Stimulated activated CD8-positive, alpha-beta memory T cell treated with anti-CD3 and anti-CD28 coated beads, Interleukin-7, amount 100 ng/mL, for 1 hour (primary cell): ENCODE measurements at places on chromosomes 12 and 14.

DNA sequence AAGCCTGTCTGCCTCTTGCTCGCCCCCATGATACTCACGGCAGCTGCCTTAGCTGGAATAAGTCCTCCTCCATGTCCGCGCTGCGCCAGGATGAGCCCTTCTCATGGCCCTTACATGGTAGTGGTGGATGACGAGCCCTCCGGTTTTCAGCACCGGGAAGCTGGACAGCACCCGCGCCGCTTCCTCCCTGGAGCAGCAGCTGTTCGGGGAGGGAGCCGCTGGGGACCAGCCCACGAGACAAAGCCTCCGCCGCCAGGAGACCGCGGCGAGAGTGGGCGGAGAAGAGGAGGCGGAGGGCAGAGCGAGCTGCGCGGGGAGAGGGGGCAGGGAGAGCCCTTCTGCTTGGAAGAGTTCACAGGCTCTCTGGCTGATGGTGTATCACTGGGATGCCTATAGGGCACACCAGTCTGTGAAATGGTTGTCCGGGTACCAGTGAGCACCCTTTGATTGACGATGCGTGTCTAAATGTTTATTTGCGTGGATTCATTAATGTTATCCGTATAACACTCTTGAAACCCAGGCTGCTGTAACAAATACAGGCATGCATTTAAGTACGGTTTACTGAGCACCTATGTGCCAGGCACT lies at the start of gene SVOP:
TSS of gene SVOP (minus strand) at position 273 of the 585 bp plus-strand sequence. CDS start at position 73, 200 bp downstream.
- no peak for DNase-seq

DNA sequence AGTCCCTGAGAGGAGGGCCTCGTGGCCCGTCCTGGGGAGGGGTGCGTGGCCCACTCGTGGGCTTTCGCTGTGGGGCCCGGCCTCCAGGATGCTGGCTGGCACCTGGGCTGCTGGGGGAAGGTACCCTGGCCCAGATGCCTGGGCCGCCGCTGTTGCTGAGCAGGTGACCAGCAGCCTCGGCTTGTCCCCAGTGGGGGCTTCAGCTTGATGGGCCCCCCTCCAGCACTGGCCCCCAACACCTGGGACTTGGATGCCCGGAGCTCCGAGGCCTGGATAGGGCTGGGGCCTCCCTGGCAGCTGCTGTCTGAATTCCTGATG lies 10.8 kb downstream of the KIF26A start:
- DNase-seq: no peak

GRCh38 chr12:132153501-132154340 lies 9.5 kb downstream of the NOC4L start:
- peak; percentile 42 for DNase-seq

DNA sequence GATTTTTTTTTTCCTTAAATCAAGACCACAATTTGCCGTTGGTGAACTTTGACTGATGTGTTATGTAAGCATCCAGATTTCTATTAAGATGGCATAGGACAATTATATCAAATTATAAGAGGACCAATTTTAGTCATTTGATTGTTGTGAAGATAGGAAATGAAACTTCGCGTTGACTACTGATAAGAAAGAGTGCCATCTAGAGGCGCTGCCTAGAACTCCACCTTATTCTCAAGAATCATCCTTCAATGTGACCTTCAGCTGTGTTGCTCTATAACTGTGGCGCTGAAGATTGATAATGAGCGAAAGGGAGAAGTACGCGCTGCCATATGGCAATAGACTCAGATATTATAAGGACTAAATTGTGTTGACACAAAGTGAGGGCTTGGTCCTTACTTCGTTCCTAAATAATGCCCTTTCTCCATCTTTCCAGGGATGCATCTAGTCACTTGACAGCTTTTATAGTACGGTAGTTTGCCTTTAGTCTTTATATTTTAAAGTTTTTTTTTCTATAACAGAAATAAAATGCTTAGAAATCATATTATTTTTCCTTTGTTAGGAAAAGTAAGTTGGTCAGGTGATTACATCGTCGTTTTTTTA lies 350.8 kb upstream of the STXBP6 start:
- DNase-seq: no peak

DNA sequence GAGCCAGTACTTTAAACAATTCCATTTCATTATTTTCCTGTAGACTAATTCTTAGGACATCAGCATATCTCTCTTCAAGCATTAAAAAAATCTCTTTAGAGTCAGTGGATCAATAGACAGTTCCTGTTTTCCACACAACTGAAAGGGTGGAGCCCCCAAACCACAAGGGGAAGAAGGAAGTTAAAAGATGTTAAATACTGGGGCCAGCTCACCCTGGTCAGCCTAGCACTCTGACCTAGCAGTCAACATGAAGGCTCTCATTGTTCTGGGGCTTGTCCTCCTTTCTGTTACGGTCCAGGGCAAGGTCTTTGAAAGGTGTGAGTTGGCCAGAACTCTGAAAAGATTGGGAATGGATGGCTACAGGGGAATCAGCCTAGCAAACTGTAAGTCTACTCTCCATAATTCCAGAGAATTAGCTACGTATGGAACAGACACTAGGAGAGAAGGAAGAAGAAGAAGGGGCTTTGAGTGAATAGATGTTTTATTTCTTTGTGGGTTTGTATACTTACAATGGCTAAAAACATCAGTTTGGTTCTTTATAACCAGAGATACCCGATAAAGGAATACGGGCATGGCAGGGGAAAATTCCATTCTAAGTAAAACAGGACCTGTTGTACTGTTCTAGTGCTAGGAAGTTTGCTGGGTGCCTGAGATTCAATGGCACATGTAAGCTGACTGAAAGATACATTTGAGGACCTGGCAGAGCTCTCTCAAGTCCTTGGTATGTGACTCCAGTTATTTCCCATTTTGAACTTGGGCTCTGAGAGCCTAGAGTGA lies at the start of gene LYZ:
TSS of gene LYZ (plus strand) at position 220 of the 777 bp plus-strand sequence. CDS start at position 248, 28 bp downstream.
- DNase-seq: no peak
